Stimulated activated CD4-positive, alpha-beta T cell treated with anti-CD3 and anti-CD28 coated beads, TNF-alpha, amount 100 ng/mL, for 4 hours (primary cell): ENCODE measurements at places on chromosomes 7 and 10.

DNA sequence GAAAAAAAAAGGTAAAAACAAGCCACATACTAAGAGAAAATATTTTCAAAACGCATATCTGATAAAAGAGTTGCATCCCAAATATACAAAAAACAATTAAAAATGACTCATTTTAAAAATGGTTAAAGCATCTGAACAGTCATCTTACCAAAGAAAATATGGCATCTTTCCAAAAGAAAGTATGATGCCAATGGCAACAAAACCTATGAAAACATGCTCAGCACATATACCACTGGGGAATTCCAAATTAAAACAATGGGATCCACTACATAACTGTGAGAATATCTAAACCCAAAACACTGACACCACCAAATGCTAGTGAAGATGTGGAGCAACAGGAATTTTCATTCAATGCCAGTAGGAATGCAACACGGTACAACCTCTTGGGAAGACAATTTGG is 39.3 kb downstream of the VSTM2A start:
- DNase-seq, result no peak

- DNase-seq, result no peak
Observed at GRCh38 chr10:48284811-48285210, 10.3 kb upstream of the FRMPD2 start.

DNA sequence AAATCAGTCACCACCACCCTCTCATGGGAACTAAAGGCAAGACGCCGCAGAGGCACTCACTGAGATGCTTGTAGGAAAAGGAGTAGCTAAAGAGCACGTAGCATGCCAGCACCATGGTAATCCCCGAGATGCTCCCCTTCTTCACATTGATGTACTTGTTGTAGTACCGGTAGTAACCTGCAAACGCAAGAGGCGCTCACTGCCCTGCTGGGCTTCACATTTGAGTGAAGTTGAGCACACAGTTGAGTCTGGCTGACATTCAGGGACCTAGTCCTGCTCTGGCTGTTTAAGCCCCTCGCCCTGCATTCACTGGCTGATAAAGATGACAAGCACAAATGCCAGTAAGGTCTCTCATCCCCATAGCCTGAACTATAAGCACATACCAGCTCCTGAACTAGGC is 6.9 kb downstream of the ATP5MF start:
- DNase-seq, result no peak

- DNase-seq, result no peak
Observed at GRCh38 chr10:12583891-12584595, 234.7 kb downstream of the CAMK1D start.

GRCh38 chr10:22685926-22686325 is 28.5 kb downstream of the PIP4K2A start:
- no peak for DNase-seq

GRCh38 chr7:92988051-92988450 is 129.7 kb downstream of the SAMD9 start:
- DNase-seq, result no peak

DNA sequence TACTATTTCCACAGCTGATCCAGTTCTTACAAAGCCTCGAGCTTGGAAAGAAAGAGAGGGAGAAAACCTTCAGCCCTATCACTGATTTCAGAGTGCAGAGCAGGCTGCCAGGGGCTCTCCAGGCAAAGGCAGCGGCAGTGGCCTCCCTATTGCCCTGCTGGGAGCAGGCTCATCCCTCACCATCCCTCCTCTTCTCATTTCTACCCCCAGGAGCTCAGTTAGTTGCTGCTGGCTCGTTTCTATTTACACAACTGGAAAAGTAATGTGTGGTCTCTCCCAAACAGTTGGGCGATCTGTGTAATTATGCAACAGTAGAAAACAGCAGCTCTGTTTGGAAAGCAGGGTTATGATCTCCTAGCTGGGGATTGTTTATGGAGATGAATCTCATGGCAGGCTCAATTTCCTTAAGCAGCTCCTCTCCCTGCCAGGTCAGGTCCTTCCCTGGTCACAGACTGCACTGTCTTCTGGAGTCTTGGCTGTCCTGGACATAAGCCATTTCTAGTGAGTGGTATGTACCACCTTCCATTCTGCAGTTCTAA is 28.7 kb upstream of the TNS3 start:
- DNase-seq, result no peak

GRCh38 chr7:14095233-14095950 is 105.9 kb upstream of the ETV1 start:
- DNase-seq, result no peak
